ENCODE measurements at places on chromosomes 6 and 20.

DNA sequence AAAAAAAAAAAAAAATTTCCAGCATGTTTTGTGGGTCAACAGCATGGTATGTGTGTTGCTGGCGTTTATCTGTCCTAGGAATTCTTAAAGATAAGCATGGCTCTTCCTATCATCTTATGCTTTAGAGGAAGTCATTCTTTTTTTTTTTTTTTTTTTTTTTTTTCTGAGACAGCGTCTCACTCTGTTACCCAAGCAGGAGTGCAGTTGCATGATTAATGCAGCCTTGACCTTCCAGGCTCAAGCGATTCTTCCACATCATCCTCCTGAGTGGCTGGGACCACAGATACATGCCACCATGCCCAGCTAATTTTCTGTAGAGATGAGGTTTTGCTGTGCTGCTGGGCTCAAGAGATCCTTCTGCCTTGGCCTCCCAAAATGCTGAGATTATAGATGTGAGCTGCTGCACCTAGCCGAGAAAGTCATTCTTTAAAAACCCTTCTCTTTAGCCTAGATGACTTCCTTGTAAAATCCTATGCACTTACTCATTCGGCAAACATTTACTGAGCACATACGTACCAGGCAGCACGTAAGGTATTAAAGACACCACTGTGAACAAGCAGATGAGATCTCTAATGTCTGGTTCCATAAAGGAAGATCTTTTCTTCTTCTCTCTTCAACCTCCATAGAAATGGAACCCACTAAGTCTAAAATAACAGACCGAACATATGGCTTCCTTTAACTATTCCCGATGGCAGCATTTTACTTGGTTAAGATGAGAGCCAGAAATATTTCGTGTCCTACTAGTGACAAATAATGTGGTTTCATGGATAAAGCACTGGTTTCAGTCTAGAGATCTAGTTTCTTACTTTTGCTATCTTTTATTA, 122.4 kb downstream of the RIN2 start:
- no peak for DNase-seq

- DNase-seq = no peak
Measured at GRCh38 chr6:90483956-90484355, 102.9 kb downstream of the MAP3K7 start.

- DNase-seq = no peak
Measured at GRCh38 chr20:53409447-53409717, 184.3 kb downstream of the ZNF217 start.

GRCh38 chr20:64234291-64234791, 21.2 kb upstream of the PCMTD2 start:
- no peak for DNase-seq

Data from activated T-helper 1 cell treated with anti-CD3 and anti-CD28 coated beads, Interleukin-2, amount 50 U/mL, for 16 hours (primary cell).